ENCODE measurements at places on chromosomes 5 and 9.

GRCh38 chr9:97405551-97405950 lies 6.3 kb upstream of the TDRD7 start:
- no peak for DNase-seq

GRCh38 chr5:37668524-37669047 lies 171.3 kb downstream of the GDNF start:
- peak; percentile 93 for DNase-seq

GRCh38 chr9:91341258-91341746 lies 20.4 kb downstream of the AUH start:
- no peak for DNase-seq

- no peak for DNase-seq
These were observed 98.6 kb downstream of the PAM start for GRCh38 chr5:102853680-102854079.

DNA sequence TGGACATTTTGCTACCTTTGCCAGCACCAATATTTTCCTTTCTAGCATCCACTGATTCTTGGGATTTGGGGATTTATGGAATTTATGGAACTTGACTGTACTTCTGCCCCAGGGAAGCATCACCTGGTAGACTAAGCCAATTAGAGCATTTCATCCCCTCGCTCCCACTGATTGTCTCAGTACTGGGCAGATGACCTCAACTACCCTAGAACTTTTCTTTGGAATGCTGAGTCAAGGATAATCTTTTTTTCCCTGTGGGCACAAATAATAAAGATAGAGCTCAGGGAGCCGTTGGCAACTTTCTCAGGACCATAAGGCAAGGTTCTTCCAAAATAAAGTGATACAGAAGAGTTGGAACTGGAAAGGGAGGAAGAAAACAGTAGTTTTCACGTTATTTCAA lies 438.4 kb downstream of the PLK2 start:
- no peak for DNase-seq

DNA sequence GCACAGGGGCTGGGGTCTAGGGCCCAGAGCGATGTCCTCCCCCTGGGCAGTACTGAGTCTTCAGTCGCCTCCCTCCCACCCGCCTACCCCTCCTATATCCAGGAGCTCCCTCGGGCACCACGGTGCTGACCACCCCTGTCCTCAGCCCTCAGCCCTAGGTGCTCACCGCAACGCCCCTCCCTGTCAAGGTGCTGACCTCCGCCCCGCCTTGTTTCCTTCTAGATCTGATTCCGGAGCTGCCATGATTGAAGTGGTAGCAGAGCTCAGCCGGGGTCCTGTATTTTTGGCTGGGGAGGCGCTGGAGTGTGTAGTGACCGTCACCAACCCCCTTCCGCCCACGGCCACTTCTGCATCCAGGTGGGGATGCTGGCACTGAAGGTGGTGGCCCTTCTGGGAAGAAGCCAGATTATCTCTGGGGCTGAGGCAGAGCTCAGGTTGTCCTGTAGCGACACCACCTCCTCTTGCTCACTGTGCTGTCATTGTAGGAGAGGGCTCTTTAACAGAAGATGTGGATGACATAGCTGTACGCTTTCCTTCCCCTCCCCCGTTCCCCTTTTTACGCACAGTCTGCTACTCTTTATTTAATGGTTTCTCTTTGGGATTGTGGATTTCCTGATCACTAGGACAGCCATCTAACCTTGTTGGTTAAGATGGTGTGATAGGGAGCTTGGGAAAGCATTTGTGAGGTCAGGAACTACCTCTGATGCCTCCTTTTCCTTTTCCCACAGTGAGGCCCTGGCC lies 598 bp downstream of the RGP1 start:
- peak; percentile 45 for DNase-seq

DNA sequence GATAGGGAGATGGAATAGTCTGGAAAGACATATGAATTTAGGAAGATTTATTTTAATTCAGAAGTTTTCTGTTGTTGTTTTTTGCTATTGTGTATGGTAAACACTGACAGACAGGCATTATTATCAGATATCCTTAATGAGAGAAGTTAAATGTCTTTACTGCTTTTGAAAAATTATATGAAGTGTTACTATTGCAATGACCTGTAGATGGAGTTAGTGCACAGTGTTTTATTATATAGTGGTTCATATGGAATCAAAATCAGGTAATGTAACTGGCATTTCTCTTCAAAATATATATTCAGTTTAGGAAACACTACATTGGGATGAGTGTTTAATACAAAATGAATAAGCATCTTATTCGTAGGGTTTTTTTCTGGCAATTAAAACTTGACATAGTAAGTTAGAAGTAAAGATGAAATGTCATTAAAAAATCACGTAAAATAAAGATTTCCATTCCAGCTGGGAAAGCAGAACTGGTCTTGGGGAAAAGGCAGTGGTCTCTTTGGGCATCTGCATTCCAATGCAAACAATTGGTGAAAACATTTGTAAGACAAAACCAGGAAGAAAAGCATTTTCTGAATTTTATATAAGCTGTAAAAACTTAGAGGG lies 3.9 kb downstream of the GABRA1 start:
- DNase-seq, result no peak

DNA sequence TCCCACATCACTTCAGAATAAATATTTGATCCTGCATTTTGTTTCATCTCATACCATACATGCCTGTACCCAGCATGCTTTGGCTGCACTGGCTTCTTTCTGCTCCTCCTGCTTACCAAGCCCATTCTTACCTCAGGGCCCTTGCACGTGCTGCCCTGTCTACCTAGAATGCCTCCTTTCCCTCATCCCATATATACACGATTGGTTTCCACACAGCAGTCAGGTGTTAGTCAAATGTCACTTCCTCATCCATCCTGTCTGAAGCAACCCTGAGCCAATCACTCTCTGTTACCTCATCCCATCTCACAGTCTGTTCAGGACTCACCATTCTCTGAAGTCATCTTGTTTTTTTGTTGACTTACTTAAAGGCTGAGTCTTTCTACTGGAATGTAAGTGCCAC lies 30.3 kb downstream of the CAST start:
- DNase-seq, result no peak

GRCh38 chr5:142794537-142794936 lies 24.4 kb downstream of the ARHGAP26 start:
- no peak for DNase-seq

GRCh38 chr5:10308844-10309243 lies 1.1 kb upstream of the CMBL start:
- DNase-seq, result no peak

- no peak for DNase-seq
These were observed 77.9 kb downstream of the FNBP1 start for GRCh38 chr9:129964901-129965734.

DNA sequence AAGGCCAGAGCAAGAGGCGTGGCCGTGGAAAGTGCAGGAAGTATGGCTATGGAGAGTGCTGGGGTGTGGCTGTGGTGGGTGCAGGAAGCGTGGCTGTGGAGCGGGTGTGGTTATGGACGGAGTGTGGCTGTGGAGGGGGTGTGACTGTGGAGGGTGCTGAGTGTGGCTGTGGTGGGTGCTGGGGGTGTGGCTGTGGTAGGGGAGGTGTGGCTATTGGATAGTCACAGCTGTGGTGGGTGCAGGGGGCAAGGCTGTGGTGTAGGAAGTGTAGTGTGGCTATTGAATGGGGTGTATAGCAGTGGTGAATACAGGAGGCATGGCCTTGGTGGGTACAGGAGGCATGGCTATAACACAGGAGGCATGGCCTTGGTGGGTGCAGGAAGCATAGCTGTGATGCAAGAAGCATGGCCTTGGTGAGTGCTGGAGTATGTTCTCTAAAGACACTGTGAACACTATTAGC lies 40.8 kb upstream of the SPATA31C2 start:
- DNase-seq, result no peak

DNA sequence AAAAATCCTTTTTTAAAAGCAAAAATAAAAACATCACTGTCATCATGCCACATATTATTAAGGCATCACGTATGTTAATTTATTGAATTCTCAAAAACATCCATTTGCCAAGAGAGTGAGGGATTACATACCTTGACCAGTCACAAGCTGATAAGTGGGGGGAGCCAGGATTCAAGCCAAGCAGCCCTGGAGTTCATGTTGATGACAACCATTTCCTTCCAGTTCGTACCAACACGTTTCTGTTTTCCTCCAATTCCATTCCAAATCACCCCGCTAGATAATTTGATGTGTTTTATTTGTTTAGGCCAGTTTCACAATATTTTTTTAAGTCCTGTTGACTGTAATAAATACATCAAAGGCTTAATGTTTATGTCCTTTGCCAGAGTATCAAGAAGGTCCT lies 53.0 kb downstream of the SLC1A3 start:
- no peak for DNase-seq

- no peak for DNase-seq
These were observed 2.5 kb downstream of the PAIP2 start for GRCh38 chr5:139344177-139344576.

DNA sequence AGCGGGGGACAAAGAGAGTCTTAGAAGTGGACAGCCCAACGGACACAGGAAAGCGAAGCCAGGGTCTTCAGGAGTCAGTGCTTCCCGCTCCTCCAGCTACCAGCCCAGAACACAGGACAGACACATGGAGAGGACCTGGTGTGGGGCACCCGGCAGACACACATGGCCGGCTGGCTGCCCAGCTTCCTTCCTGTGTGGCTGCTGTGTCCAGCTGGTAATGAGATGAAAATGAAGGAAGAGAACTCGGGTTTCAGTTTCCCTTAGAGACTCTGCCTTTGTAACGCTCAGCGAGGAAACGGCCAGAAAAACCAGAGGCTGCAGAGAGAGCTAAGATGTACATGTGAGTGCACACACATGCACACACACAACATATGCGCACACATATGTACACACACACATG lies 87.5 kb downstream of the SECISBP2 start:
- DNase-seq, result no peak

GRCh38 chr9:137459601-137460362 lies 648 bp upstream of the NSMF start:
- no peak for DNase-seq

DNA sequence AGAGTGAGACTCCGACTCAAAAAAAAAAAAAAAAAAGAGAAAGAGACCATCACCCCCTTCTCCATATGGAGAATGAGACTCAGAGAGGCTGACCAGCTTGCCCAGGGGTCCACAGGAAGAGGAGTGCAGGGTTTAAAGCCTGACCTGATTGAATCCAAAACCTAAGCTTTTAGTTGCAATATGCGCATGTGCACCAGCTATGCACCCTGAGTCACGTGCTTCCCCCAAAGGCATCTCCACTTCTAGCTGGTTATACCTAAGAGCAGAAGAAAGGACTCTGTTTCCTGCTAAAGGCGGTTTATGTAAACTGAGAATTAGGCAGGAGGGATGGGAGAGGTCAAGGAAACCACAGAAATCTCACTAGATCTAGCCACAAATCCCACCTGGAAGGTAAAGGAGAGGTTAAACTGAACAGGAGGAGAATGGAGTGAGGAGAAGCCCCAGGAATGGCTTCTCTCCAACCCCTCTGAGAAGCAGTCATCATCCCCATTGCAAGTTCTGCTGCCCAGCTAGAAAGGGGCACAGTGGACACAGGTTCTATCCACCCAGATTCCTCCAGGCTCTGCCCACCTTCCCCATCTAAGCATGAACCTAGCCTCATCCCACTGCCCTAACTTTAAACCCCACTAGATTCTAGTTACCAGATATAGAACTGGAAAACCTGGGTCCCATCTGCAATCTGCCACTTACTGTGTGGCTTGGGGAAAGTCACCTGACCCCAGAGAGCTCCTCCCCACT lies 171.3 kb downstream of the ACTL7B start:
- no peak for DNase-seq

- peak; percentile 61 for DNase-seq
These were observed 15.3 kb upstream of the CD180 start for GRCh38 chr5:67211926-67212325.

GRCh38 chr5:56460681-56461191 lies 227.6 kb upstream of the ANKRD55 start:
- DNase-seq, result no peak

DNA sequence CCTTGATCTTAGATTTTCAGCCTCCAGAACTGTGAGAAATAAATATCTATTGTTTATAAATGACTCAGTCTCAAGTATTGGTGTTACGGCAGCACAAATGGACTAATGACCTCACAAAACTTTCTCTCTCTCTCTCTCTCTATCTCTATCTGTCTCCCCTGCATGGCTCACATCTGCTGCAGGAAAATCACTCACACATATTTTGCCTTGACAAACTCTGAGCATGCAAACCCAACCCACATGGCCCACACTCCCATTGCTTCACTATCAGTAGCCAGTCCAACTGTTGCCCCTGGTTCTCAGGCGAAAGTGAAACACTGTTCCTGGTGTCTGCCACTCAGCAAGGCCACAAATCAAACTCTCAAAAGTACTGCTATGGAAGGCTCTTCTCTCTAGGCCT lies 66.4 kb upstream of the PIK3R1 start:
- DNase-seq, result no peak

DNA sequence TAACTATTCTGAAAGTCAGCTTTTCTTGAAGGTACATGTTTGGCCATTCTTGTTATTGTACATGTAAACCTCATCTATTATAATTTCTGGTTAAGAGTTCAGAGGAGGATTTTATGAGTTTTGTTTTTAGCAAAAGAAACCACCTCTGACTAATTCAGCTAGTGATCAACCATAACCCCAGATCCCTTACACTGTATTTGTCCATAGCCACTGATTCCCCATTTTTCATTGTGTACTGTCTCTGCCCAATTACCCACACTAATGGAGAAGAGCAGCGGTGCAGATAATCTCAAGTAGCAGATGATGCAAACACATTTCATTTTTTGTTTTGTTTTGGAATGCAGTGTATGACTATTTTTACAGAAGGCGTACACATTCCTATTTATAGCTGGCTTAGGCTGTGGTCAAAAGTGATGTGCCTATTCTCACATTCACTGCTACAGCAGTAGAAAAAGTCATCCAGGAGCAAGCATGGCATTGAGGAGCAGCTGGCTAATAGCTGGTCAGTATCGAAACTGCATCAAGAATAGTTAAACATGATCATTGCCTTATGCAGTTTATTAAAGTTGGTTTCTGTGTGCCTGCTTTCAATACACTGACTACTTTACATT lies 988.3 kb downstream of the DTWD2 start:
- DNase-seq, result no peak

GRCh38 chr5:151110992-151111391 lies 30.2 kb upstream of the TNIP1 start:
- no peak for DNase-seq

DNA sequence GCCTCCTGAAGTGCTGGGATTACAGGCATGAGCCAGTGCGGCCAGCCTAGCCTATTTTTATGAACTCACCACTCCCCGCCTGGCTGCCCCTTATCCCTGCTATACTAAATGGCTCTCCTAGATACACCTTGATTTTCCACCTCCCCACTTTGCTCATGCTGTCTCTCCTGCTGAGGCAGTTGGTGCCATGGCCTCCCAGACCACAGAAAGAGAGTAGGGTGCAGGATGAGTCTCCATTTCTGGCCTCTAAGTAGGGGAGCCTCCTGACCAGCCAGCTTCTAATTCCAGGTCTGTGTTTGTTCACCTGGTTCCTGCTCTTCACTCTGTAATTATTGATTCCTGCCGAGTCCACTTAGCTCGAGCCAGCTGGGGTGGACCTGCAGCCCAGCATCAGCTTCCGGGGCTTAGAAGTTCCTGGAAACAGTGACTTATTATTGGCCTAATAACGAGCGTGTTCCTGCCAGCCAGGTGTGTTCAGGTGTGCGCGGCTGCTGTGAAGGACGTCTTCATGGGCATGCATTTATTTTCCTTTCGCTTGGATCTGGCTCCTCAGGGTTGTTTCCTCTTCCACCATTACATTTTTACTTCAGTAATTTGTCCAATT lies 34.0 kb downstream of the ZNF618 start:
- no peak for DNase-seq

Measured in urothelium cell line (cell line).